H9 (cell line): ENCODE measurements at places on chromosomes 4 and X.

GRCh38 chr4:122930862-122931261 lies 8.5 kb upstream of the NUDT6 start:
- DNase-seq, result no peak

- DNase-seq, result no peak
Observed at GRCh38 chr4:21470535-21470934, 478.0 kb downstream of the KCNIP4 start.

- no peak for DNase-seq
Observed at GRCh38 chr4:89837993-89838390, 1.0 kb upstream of the SNCA start.

GRCh38 chr4:118936406-118936805 lies 47.8 kb downstream of the SYNPO2 start:
- DNase-seq, result no peak

DNA sequence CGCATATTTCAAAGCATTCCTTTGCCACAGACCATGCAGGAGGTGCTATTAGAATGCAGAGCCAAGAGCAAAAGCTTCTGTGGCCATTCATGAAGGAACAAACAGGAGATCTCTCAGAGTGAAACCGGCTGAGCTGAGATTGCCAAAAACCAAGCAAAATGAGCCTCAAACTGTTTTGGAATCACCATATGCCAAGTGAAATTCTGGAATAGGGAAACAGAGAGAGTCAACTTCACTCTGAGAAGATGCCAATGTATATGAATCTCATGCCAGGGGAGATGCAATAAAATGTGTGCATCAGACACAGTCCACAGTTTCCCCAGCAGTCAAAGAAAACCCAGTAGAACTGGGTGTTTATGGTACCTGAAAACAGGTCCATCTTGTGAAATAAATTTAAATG lies 42.3 kb downstream of the SRPX start:
- no peak for DNase-seq

GRCh38 chr4:822361-823175 lies 3.4 kb downstream of the CPLX1 start:
- no peak for DNase-seq

DNA sequence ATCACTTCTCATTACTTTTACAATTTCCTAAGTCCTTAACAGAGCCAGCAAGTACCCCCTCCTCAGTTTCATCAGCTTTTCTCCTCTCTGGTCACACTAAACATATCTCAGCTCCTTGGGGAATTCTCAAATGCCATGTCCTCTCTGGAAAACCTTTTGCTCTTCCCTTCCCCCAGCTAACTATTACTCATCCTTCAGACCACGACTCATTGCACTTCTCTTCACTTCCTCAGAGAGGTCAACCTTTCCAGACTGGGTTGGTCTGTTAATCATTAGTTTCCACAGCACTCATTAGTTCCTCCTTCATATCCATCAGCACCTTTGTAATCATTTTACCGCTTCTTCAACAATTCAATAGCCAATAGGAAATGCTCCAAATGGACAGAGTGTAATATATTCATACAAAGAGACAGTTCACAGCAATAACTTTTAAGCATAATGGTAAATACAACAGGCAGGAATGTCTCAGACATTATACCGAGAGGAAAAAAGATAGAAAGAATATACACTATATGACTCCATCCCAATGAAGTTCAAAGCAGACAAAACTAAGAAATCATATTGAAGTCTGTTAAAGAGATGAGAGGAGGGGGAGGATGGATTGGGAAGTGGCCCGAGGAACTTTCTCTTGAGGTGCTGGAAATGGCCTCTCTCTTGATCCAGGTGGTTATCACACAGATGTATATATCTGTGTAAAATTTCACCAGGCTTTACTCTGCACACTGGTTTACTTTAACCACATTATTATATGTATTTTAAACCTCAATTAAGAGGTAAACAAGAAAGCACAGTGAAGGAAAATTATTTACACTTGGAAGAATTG lies 39.6 kb downstream of the DDX60L start:
- no peak for DNase-seq

DNA sequence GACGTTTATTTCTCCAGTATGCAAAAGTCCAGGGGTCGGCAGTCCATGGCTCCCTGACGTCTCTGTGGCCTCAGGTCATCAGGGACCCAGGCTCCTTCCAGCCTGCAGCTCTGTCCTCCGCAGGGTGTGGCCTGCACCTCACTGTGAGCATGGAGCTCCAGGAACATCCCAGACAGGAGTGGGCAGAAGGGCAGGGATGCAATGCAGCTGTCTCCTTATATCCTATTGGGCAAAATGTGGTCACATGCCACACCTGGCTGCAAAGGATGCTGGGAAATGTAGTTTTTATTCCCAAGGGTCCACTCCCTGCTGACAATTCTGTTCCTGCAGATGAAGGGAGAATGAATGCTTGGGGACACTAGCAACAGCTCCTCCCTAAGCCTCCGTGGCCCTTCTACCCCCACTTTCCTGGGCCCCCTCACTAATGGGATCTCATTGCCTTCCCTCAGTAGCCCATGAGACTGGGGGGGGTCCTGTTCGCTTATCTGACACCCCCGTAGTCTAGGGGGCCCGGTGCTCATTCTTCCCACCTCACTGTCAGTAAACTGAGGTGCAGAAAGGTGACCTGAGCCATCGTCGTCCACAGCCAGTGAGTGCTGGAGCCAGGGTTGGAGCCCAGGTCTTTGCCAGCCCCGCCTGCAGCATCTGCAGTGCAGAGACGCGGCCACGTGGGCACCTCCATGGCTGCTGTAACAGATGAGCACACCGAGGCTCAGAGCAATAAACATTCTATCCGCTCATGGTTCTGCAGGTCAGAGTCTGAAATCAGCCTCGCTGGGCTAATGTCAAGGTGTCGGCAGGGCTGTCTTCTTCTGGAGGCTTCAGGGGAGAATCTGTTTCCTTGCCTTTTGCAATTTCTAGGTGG lies 5.9 kb upstream of the GRPEL1 start:
- DNase-seq, result peak; percentile 69

DNA sequence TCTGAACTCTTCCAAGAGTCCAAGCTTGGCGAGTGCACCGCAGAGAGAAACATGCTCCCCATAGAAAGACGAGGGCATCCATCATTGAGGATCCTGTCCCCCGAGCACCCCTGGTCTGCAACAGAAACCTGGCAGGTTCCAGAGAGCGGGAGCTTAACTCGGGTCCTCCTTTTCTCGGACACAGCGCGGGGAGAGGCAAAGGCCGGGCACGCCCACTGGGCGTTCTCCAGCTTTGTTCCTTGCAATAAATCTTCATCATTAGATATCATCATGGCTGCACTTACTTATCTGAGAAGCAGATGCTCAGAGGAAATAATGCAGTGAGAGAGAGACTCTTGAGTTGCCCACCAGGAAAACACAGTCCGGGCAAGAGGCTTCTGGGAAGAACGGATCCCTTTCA lies 90.1 kb upstream of the PSAPL1 start:
- no peak for DNase-seq

GRCh38 chrX:86981326-86981879 lies 536.2 kb upstream of the KLHL4 start:
- DNase-seq, result peak; percentile 42

GRCh38 chr4:60718874-60719273 lies 481.3 kb upstream of the ADGRL3 start:
- DNase-seq, result no peak

GRCh38 chrX:71489540-71489939 lies 43.4 kb upstream of the OGT start:
- DNase-seq, result no peak

- DNase-seq, result no peak
Observed at GRCh38 chr4:152971053-152971452, 34.9 kb downstream of the FHDC1 start.

DNA sequence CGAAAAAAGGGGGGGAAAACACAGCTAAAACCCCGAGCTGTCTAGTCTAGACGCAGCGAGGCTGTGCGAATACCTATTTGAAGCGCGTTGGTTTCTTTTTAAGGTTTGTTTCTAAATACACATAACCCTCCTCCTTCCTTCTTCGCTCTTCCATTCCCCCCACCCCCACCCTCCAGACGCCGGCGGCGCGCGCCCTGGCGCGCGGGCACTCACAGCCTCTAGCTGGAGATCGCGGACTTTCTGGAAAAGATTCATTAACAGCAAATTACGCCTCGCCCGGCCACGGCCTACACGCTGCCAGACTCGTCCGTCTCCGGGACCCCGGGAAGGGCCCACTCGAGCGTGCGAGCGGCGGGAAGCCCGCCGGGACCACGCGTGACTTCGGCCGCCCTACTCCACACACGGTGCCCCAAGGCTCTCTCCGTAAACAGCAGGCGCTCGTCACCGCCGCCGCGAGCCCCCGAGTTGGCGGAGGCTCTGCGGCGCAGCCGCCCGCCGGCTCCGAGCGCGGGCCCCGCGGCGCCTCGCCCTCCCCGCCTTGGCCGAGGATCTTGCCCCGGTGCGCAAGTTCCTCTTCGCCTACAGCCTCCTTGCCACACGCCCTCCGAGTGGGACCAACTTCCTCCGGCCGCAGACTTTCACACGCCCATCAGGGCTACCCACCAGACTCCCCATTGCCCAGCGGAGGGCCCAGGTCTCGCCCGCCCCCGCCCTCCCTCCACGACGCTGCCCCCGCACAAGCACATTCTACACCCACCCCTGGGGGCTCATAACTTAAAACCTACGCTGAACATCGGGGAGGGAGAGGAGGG lies 2.0 kb downstream of the BCOR start:
- DNase-seq, result peak; percentile 38

GRCh38 chrX:110600745-110601310 lies 194.8 kb downstream of the CHRDL1 start:
- no peak for DNase-seq

DNA sequence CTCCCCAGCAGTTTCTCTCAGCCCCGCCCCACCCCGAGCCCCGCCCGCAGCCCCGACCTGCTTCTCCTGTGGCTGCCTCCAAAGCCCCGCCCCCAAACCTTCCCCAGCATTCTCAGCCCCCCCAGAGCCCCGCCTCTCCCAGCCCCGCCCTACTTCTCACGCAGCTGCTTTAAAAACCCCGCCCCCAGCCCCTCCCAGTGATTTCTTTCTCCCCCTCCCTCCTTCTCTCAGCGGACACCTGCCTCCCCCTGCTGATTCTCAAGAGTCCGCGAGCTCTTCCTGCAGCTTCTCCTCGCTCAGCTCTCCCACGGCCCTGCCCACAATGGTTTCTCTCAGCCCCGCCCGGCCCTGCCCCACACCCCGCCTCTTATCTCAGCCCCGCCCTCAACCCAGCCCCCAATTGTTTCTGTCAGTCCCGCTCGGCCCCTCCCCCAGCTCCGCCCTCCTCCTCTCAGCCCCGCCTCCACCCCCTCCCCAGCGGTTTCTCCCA lies 636 bp upstream of the EOLA1 start:
- no peak for DNase-seq

DNA sequence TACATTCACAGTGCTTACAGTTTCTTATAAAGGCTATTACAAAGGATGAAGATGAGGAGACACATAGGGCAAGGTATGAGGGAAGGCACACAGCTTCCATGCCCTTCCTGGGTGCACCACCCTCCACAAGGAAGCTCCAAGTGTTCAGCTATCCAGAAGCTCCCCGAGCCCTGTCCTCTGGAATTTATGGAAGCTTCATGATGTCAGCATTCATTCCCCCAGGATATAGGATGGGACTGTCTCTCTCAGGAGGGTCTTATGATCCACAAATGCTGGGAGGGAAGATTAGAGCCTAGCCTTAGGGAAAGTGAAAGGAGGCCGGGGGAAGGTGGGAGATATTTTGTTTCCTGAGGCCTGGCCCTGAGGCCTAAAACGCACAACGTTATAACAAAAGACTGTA lies 236.0 kb downstream of the ANK2 start:
- no peak for DNase-seq

- DNase-seq, result no peak
Observed at GRCh38 chr4:18733961-18734360, 712.4 kb upstream of the LCORL start.

DNA sequence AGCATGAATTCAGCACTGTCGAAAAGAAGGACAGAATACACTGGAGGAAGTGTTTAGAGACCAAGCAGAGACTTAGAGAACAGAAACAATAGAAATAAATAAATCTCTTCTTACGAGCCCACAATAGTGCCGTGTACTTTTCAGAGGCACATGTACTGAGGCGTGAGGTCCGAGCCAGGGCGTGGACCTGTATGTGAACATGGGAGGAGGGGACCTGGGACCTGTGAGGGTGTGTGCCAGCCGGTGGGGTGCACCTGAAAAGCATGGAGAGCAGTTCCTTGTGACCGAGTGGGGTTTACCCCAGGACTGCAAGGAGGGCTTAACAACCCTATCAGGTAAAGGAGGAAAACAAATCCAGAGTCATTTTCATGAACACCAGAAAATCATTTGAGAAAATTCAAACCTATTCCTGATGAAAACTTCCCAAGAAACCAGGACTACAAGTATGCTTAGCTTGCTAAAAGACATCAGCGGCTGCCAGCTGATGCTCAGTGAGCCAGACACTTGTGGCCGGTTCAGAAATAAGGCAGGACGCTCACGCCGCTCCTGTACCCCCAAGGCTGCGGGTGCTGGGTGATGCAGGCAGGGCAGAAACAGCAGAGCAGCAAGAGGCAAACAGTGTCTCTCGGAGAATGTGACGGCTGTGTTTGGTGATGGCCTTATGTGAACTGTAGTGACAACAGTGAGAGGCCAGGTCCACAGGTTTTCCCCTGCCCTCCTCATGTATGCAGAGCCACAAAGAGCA lies 37.1 kb downstream of the NELFA start:
- no peak for DNase-seq

GRCh38 chrX:36504625-36505024 lies 503.5 kb upstream of the FAM47C start:
- no peak for DNase-seq

DNA sequence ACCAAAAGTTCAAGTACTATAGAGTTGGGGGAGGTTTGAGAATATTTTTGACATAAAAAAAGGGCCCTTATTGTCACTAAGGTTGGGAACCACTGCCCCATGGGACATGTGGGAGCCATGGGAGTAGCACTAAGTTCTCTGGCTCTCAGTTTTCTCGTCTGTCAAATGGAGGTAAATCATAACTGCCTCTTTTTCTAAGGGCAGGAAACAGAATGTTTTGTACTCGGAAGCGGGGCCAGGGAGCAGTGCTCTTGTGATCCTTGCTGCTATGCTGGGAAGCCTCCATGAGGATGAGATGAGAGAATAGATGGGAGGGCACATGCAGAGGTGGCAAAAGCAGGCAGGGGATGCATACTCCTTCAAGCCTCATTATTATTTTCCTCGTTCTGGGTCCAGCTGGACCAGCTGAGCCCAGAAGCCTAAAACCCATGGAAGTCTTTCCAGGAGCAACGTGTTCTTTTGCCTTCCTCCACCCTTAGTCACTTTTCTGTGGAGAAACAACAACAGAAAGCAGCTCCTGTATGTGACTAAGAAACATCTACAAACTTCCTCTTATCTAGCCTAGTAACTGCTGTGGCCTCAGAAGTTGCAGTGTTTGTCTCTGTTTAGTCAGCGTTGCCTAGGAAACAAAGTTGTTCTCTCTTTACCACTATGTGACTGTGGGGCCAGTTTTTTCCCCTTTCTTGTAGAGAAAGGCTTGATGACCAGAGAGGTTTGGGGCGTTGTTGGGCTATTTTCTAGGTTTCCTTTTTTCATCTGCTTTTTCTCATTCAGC lies 64.8 kb downstream of the TSC22D3 start:
- no peak for DNase-seq

GRCh38 chr4:38177641-38178391 lies 217.6 kb downstream of the PTTG2 start:
- DNase-seq, result no peak

GRCh38 chrX:149607699-149608098 lies 12.6 kb upstream of the HSFX2 start:
- DNase-seq, result no peak
